ENCODE measurements at places on chromosomes 4 and X.

- DNase-seq: no peak
Measured at GRCh38 chr4:38734446-38734845, 48.3 kb downstream of the TLR10 start.

- no peak for DNase-seq
Measured at GRCh38 chrX:123455693-123456092, 271.6 kb downstream of the GRIA3 start.

DNA sequence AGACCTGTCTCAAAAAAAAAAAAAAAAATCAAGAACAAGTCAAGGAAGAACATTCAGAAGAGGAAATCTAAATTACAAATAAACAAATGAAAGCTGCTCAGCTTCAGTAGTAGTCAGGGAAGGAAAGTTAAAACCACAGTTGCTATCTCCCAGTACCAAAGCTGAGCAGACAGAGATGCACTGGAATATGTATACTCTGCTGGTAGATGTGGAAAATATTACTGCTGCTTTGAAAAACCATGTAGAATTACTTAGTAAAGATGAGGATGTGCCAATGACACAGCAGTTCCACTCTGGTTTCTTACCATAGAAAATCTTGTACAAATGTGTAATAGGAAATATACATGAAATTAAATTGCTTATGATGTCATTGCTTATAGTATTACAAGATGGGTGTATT, 25.1 kb upstream of the PRKX start:
- peak; percentile 67 for DNase-seq

GRCh38 chrX:154549766-154550165, 2.3 kb downstream of the IKBKG start:
- no peak for DNase-seq

- peak; percentile 74 for DNase-seq
Measured at GRCh38 chrX:56802921-56803849, 74.1 kb downstream of the NBDY start.

DNA sequence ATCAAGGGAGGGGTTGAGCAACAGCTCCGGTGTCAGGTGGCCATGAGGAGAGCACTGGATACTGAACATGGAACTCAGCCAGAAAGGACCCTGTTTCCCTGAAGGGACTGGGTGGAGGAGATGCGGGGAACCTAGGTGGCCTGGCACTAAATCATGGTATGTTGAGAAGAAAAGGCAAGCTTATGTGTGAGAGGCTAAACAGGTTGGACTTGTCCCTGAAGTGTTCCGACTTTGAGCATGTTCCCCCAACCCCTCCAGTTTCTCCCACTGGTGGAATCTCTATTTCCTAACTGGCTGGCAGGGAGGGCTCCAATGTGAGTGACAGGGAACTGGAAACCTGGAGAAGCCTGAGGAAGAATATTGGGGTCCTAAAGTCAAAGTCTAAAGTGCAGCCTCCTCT, 69.5 kb downstream of the PLAC1 start:
- DNase-seq: no peak

GRCh38 chrX:136057567-136057966, 72.3 kb downstream of the SLC9A6 start:
- DNase-seq: no peak

DNA sequence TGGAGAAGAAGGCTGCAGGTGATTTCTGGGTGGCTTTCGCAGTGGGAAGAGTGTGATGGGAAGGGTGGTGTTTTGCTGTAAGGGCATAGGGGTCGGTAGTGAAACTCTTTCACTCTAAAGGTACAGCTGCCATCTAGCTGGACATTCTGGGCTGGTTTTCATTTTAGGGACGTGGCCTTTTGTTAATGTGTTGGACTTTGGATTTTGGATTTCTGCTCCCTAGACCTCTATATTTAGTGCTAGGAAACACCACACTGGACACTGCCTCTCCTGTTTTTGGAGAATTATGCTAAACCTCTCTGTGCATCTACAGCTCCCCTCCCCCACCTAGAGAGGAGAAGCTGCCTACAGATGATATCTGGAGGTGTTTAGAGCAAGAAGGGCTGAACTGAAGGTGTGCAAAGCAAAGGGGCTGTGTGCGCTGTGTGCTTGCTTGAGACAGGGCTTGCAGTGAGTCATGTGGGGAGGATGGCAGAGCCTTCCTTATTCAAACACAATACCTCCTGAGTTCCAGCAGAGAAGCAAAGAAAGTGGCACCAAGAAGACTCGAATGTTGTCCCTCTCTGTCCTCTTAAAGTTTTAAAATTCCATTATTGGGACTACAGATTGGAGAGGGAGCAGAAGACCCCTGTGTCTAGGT, 47.9 kb downstream of the STARD8 start:
- DNase-seq: no peak

GRCh38 chr4:187380181-187380581, 615.4 kb upstream of the ZFP42 start:
- DNase-seq: peak; percentile 0

- DNase-seq: no peak
Measured at GRCh38 chr4:110487873-110488272, 11.9 kb downstream of the ENPEP start.

GRCh38 chr4:7709431-7709830, 230.2 kb downstream of the AFAP1 start:
- no peak for DNase-seq

DNA sequence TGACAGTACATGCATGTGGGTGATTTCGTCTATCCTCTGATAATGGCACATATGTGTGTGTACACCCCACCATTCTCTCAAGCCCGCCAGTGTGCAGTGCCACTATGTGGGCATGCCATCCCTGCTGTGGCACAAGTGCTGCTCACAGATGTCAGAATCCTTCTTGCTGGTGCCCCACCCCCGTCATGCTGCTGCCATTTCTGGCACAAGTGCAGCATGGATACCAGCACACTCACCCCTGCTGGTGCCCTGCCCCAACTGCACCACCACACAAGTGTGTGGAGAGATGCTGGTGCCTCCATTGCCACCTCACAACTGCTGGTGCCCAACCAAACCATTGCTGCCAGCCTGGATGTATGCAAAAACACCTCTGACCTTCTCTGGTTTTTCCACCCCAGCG, 1133.8 kb downstream of the TECRL start:
- DNase-seq: no peak

DNA sequence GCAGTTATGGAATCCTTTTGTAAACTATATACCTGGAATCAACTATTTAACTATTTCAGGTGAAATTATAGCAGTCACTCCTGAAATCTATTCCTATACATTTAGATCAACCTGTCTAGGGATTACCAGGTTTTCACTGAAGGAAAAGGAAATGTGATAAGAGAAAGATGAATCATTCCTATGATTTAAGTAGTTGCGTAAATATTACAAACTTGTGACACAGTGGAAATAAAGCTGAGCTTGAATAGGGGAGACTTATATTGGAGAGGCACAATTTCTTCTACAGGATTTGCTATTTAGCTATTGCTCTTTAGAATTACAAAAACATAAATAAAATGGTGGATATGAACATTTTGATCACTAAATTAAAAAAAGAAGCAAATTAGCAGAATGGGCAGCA, 284.1 kb upstream of the EPHA5 start:
- no peak for DNase-seq

DNA sequence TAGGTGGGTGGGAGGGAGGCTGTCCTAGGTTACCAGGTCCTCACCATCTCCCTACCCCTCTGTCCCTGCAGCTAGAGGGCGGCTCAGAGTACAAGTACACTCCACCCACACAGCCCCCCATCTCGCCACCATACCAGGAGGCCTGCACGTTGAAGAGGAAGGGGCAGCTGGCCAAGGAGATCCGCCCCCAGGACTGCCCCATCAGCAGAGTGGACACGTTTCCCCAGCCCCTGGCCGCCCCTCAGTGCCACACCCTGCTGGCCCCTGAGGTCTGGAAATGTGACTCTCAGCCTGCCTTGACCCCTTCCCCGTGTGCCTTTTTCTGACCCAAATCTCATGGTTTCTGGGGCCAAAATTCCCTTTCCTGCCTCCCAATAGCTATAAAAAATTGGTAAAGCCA, 6.5 kb downstream of the FTSJ1 start:
- DNase-seq: no peak

DNA sequence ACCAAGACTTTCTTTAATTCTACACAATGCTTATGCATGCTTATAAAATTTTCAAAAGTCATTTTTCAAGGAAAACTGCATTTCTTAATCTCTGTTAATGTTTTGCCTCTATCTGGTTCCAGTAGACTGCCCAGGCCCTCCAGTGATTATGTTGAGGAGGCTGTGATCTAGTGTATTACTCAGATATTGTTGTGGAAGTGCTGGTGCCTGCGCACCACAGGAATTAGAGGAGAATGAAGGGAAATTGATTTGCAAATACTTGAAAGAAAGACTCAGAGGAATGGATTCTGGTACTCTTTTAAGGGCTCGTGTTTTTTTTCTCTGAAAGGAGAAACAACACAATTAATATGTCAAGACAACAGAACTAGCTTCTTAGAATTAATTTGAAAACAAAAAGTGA, 1015.1 kb downstream of the RPA4 start:
- no peak for DNase-seq

GRCh38 chr4:16136827-16137226, 53.0 kb upstream of the PROM1 start:
- DNase-seq: no peak

GRCh38 chrX:69153060-69153730, 12.1 kb downstream of the PJA1 start:
- no peak for DNase-seq

DNA sequence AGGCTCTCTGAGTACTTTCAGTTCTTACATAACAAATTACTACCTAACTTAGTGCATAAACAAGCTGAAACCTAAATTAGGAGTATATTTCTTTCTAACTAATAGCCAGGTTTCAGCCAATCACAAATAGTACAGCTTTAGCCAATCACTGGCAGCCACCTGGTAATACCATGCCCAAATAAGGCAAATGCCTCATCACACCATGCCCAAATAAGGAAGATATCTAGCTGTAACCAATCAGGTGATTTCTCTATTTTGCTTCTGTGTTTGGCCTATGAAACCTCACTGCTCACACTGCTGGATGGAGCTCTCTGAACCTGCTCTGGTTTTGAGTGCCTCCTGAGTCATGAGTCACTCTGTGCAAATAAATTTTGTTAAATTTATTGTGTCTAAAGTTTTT, 113.5 kb downstream of the DDIT4L start:
- DNase-seq: no peak

DNA sequence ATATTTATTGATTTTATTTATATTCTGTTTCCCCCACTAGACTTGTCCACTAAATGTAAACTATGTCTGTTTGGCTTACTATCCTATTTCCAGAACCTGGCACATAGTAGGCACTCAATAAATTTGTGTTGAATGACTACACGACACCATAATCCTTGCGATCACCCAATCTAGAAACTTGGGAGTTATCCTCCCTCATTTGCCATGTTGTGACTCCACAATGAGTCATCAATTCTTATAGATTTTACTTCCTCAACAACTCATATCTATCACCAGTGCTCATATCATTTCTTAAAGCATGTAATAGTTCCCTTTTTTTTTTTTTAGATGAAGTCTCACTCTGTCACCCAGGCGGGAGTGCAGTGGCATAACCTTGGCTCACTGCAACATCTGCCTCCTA, 39.9 kb upstream of the VAMP7 start:
- DNase-seq: no peak

- no peak for DNase-seq
Measured at GRCh38 chr4:122658818-122659295, 38.0 kb upstream of the IL21 start.

GRCh38 chrX:11724122-11725017, 33.7 kb upstream of the MSL3 start:
- DNase-seq: no peak

DNA sequence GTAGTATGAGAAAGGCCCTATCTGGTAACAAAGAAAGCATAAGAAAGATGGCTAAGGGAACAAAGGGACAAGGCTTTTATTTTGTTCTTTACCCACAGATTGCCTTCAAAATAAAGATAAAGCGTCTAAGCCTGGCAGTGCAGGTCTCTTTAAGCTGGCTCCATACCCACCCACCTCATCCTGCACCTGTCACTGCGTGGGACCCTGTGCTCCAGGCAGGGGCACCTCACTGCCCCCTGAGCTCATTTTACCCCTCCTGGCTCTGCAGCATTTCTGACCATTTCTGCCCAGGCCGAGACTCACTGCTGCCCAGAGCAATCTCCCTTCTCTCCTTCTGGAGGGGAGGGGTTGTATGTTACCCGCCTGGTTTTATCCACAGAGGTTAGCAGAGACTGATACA, 1.7 kb upstream of the CYP4V2 start:
- DNase-seq: no peak

- DNase-seq: no peak
Measured at GRCh38 chrX:21798677-21799219, 40.7 kb upstream of the MBTPS2 start.

DNA sequence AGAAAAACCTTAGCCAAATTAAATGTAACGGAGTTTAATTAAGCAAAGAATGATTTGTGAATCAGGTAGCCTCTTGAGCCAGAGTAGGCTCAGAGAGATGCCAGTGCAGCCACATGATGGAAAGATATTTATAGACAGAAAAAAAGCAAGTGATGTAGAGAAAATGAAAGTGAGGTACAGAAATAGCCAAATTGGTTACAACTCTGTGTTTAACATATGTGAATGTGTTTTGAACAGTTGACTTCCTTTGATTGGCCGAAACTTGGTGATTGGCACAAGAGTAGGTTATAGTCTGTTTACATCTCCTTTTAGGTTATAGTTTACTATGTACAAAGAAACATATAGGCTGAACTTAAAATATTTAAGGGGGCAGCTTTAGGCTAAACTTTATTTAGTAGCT, 459.9 kb upstream of the BOD1L1 start:
- DNase-seq: no peak

DNA sequence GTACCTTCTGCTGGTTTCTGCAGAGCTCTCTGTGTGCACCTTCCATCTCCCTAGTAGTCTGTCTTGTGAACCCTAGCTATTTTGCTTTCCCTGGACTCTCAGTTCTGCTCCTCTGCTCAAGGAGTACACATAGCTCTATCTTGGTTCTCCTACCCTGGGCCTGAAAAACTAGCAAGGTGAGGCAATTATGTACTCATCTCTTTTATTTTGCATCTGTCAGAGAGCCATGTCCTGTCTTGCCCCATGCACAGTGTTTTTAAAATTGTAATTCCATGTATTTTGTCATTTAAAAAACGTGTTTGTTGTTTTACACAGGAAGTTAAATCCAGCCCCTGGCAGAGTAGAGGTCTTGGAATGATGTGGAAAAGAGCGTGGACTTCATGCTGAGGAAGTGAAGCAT, 684.9 kb upstream of the CPEB2 start:
- DNase-seq: no peak

DNA sequence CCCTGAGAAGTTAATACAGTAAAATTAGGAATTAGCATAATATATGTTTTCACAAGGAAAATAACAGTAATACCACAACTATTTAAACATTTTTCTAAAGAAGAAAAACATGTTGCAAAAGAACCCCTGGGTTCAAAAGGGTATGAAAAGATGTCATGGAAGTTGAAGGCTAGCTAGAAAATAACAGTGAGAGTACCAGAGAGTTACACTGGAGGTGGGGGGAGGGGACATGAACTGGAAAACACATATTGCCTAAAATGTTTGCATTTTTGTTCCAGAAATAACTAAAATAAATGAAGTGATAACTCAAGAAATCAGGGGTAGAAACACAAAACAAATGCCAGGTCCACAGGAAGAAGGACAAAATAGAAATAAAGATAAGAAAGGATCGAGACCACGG, 336.6 kb upstream of the MAD2L1 start:
- no peak for DNase-seq

Measured in T-helper 2 cell (primary cell).